Coronary artery (tissue), 2 donors: ENCODE measurements at places on chromosomes 12 and 14.

DNA sequence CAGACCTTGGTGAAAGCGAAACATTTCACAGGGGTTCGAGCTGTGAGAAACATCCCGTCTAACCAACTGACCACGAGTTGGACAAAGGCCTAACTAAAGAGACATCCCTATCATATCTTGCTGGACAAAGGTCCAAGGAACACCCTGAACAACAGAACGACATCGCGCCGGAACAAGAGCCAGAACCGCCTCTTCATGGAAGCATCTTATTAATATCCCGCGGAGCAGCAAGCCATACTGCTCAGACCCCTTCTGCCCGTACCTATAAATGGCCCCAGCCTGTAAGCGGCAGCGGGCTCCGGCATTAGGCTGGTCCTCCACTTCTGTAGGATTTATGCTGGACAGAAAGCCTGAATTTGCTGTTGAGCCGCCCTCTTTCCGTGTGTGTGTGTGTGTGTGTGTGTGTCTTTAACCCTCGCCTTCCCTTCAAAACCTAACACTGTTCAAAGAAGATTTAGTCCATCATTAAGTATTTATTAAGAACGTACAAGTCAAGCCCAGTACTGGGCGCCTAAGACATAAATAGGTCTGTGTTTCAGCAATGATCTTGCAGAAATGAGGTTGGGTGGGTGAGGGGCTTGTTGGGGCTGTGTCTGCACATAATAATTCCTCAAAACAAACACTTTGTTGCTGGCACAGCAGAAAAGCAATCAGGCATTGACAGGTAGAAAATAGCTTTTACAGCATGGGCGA lies 1.9 kb downstream of the SLC6A15 start:
- no peak for DNase-seq

- no peak for DNase-seq
Measured at GRCh38 chr14:90263748-90264449, 7.5 kb downstream of the PSMC1 start.

DNA sequence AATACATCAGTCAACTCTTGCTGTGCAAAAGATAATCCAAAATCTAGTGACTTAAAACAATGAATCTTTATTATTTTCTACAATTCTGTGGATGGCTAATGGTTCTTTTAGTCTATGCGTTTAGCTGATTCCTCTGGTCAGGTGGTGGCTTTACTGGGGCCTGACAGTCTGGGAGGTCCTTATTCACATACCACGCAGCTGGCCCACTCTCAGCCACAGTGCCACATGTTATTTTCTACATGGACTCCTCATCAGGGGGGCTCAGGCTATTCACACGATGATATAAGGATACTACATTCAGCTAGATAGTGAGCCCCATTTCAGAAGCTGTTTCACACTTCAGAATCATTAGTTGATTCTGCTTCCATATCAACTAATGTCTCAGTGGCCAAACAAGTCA lies 287.5 kb upstream of the MGAT4C start:
- no peak for DNase-seq

- no peak for DNase-seq
Measured at GRCh38 chr14:38762426-38762825, 340.6 kb downstream of the SEC23A start.

GRCh38 chr12:127324681-127325080 lies 942.3 kb upstream of the TMEM132C start:
- no peak for DNase-seq

- peak; percentile 24 for DNase-seq
Measured at GRCh38 chr12:13293096-13293495, 96.6 kb downstream of the EMP1 start.

DNA sequence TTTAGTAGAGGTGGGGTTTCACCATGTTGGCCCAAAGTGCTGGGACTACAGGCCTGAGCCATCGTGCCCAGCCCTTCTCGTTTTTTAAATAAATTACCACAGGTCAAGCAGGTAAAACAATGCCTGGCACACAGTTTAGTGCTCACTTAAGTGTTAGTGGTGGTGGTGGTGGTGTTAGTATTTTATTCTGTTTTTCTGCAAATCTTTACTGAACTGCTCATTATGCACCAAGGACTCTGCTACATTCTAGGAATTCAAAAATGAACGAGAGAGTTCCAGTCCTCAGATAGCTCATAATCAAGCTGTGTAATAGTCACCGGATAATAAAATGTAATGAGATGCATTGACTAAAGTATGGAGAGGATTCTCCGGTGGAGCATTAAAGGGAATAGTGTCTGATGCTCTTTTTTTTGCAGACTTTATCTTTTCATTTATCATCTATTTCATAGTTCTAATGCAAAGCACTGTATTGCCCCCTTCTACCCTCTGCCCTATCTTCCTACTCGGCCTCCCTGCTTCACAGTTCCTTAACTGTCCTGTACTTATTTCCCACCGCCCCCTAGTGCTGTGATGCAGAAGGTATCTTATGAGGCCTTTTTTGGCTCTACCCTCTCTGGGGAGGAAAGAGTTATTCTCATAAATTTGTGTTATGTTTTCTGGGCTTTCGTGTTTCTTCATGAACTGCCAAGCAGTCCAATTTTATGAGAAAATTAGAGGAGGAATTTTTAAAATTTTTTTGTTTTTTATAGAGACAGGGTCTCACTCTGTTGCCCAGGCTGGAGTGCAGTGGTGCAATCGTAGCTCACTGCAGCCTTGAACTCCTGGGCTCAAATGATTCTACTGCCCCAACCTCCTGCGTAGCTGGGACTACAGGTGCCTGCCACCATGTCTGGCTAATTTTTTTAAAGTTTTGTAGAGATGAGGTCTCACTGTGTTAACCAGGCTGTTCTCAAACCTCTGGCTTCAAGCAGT lies 1.0 kb downstream of the ITFG2 start:
- DNase-seq = no peak

DNA sequence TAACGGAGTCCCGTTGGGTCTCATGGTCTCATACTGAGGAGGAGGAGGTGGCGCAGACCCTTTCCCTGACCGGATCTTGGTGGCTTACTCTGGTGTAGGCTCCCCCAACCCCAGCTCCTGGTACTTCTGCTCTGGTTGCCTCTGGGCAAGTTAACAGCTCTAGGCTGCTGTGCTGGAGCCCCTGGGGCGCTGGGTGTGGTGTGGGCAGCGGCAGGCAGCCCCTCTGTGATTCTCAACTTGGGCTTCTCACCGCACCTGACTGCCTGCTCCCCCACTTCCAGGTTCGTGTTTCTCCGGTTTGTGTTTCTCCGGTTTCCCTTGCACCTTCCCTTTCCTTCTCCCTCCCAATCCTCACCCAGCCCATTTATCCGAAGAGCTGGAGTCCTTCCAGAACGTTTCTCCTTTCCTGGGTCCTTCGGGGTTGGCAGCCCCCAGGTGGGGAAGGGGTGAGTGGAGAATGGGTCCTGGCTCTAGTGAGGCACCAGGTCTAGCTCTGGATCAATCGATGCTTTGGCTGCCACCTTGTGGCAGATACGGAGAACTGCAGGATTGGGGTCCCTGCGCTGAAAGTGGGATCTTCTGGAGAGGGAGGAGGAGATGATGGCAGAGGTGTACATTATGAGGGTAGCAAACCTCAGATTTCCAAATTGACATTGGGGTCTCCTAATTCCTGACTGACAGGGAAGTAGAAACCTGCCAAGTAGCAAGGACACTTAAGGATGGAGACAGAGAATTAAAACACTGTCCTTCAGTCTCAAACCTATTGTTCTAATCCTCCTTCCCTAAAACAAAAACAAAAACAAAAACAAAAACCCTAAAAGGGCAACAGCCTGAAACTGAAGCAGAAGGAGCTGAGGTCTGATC lies 8.3 kb downstream of the CISTR start:
- no peak for DNase-seq

DNA sequence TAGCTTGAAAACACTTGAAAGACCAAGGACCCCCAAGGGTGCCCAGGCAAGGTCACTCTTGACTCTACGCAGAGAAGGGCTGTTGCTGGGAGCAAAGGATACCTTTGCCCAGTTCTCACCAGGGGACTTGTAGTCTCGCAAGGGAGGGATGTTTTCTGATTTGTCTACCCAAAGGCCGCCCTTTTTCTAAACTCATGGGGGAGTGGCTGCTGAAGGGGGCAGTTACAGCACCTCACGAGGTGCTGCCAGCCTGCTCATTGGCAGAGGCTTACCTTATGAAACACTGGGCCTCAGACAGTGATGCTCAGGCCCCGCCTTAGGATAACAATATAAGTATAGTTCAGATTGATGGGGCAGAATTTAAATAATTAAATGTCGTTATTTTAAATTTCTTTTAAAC lies 107.0 kb downstream of the ETV6 start:
- no peak for DNase-seq

DNA sequence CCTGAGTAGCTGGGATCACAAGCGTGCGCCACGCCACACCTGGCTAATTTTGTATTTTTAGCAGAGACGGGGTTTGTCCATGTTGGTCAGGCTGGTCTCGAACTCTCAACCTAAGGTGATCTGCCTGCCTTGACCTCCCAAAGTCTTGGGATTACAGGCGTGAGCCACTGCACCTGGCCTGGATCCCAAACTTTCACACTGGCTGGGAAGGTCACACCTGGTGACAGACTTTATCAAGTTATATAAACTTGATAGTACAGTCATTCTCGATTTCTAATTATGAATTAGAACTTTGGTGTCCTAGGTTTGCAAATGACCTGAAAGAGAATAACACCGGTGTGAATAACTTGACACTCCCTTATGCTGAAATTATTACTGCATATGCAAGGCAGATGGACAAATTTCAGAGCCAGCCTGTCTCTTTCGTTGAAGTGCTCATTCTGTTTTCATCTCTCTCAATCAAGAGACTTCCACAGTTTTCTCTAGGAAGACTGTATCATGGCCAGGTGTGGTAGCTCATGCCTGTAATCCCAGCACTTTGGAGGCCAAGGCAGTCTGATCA lies 5.9 kb downstream of the PLBD1 start:
- DNase-seq = no peak

GRCh38 chr12:95970905-95971304 lies 25.2 kb downstream of the HAL start:
- no peak for DNase-seq

DNA sequence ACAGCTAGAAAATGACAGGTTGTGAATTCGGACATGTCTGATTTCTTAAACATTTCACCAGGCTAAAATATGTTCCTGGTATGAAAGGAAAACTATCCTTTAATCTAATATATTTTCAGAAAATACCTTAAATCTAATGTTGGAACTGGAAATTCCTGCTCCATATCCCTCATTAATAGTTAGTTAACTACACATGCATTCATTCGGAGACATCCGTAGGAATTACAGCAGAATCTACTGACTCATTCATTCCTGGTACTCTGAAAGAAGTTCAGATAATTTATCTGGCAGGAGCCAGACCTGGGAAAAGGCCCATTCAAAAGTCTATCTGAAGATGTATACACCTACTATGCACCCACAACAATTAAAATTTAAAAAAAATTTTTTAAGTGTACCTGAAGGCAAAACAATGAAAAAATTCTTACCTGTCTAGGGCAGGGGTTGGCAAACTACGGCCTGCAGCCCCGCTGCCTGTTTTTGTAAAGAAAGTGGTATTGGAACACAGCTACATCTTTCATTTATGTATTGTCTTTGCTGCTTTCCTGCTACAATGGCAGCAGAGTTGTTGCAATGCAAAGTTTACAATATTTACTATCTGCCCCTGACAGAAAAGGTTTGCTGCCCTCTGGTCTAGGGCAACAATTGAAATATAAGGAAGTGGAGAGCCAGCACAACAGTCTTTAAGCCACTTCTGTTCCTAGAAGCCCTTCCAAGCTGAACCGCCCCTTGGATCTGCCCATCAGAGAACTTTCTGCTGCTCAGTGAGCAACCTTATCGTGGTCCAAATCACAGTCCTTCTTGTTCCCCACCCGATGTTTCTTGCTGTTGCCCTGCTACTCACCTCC lies 17.9 kb upstream of the NFYB start:
- DNase-seq = no peak

DNA sequence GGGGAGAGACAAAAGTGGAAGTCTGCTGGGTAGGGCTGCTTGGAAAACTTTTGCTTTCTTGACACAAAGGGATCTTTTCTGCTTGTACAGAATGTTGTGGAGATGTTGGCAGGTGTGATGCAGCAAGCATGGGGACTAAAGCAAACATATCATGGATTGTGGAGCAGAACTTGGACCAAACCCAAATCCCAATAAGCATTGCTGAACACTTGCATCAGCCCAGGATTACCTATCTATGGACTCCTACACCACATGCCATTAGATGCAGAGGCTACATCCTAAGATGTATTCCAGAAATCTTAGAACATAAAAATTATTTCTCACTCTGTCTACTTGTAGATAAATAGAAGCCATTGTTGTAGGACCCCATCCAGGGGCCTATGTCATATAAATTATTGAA lies 44.7 kb upstream of the RERG start:
- DNase-seq = no peak

- DNase-seq = no peak
Measured at GRCh38 chr14:46989566-46989965, 338.0 kb upstream of the RPL10L start.

GRCh38 chr14:105629886-105630215 lies 103.5 kb downstream of the TMEM121 start:
- DNase-seq = no peak

GRCh38 chr14:26394150-26394810 lies 203.6 kb downstream of the NOVA1 start:
- DNase-seq = no peak

DNA sequence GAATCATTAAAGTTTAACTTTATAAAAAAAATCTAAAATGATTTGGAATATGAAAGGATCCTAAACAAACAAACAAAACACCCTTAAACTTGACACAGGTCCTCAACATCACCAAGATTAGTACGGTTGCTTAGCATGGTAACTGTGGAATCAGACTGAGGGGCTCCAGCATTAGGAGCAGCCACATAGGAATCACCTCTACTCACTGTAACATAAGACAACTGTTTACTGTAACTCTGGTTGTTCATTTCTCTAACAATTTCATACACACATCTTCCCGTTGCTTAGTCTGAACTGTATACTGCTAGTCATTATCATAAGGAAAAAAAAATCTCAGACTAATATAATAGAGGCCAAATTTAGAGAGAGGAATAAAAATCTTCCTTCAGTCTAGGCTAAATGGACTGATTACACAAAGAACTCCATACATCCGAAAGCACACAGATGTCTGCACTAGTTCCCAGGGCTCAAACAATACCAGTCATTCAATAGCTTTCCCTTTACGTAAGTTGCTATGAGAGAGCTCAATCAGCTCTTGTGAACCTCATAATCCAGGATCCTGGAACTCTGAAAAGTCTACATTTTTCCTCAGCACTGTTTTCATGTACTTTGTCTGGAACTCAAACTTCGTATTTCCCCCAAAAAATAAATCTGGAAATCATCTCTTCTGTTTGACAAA lies 26.0 kb downstream of the LRP6 start:
- no peak for DNase-seq

GRCh38 chr12:109937371-109937770 lies 37.3 kb downstream of the TCHP start:
- no peak for DNase-seq

DNA sequence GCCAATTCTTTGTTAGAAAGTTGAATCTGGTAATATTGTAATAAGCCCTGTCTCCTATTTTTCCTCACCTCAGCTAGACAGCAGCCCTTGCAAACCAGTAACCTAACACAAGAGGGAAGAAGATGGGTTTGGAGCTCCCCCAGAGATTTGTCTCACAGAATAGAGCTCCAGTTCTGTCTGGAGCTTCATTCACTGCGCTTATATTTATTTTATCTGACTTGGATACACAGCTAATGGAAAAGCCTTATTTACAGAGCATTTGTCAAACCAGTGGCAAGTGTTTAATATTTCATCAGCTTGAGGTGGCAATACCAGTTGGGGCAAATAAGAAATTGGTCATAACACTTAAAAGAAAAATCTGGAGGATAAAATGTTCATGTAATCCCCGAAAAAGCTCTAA lies 1094.0 kb downstream of the FSCB start:
- DNase-seq = no peak

- DNase-seq = no peak
Measured at GRCh38 chr12:6664902-6665301, 2.0 kb upstream of the ING4 start.
